Choroid plexus epithelial cell (primary cell): ENCODE measurements at places on chromosomes 16 and 17.

GRCh38 chr17:57925361-57925990 is 29.7 kb downstream of the CUEDC1 start:
- DNase-seq = no peak

DNA sequence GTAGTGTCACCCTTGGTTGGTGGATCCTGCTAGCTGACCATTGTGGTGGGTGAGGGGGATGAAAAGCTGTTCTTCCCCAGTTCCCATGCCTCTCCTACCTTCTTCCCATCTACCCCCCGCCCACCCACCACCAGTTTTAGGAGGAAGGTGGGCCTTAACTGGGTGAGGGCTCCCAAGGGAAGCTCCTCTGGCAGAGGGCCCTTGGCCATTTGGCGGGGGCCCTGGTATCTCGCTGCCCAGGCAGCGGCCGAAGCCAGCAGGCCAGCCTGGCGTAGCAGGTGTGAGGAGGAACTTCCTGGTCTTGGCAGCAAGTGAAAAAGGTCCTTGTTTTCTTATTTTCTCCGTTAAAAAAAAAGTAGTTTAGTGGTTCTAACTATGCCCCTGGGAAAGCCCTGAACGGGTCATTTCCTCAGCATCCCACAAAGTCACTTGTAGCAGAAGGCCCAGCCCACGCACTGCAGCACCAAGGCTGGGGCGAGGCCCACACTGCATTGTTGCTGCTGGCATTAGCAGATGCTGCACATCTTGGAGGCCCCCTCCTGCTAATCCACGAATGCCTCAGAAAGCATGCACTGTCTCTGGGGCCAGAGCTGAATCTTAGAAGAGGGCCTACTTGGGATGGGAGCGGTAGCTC is 72.5 kb downstream of the MPRIP start:
- DNase-seq = no peak

- no peak for DNase-seq
Measured at GRCh38 chr17:21382560-21383495, 6.7 kb downstream of the KCNJ12 start.

GRCh38 chr16:48197294-48197693 is 41.5 kb upstream of the ABCC12 start:
- DNase-seq = no peak

- DNase-seq = no peak
Measured at GRCh38 chr17:58702045-58702476, 9.7 kb downstream of the RAD51C start.

- DNase-seq = no peak
Measured at GRCh38 chr17:57260325-57261083, 4.2 kb downstream of the MSI2 start.

- DNase-seq = no peak
Measured at GRCh38 chr17:9120471-9120870, 99.2 kb downstream of the NTN1 start.

DNA sequence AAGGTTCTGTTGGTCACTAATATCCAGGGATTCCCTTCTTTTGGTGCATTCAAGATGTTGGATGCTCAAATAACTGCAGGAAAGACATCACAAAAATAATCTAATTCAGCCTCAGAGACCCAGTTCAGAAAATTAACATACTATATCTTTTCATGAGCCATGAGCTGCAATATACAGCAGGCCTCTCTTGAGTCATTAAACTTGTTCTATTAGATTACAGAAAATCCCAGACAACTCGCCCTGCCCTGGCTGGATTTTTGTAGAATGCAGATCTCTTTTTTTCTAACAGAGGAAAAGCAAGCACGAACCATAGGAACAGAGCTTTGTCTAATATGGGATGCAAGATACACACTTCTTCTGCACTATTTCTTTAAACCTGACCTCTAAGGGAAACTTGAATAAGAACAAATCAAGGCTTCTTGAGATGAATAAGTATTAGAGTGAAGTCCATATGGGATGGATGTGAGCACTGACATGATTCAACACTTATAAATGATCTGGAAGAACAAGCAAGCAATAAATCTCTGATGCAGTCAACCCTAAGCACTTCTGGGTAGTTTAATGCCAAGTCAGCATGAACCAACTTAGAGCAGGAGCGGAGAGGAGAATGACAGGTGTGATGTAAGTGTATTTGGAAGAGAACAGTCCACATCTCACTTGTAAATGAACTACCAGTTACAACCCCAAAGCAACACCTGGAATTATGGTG is 70.7 kb upstream of the GNAO1 start:
- DNase-seq = no peak

DNA sequence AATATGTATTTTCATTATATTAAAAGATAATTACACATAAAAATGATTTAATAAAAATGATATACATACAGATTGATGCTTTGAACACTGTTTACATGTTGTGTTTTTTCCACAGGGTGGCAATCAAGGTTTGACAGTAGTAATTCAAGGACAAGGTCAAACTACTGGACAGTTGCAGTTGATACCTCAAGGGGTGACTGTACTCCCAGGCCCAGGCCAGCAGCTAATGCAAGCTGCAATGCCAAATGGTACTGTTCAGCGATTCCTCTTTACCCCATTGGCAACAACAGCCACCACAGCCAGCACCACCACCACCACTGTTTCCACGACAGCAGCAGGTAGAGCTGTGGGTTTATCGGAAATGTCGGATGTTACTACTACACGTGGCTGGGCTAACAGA is 52.2 kb downstream of the C17orf58 start:
- no peak for DNase-seq

DNA sequence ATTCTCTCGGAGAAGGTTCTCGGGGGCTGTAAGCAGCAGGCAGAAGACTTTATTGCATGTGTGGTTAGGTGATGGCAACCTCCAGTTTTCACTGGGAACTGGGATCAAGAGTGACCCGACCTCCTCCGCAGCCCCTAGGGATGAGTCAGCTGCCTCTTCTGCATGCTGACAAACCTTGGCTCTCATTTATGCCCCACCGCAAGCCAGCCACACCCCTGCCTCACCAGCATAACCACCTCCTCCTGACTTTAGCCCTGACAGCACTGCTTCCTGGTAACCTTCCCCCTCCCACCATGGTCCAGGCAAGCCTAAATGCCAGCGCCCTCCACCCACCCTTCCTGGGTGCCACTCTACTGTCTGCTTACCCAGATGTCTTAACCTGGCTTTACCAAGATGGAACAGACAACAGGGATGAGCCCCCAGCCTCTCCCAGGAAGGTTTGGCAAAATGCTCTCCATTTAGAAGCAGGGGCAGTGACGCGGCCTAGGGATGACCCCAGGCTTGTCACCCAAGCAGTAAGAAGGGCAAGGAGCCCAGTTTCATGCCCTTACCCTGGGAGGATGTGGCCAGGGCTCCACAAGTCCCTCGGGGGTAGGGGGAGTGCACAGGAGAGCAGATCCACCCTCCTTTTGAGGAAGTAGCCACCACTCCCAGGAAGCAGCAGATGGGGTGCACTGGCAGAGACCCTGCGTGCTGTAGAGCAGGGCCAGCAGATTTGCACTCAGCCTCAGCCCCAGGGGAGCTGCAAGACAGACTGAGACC is 73.5 kb downstream of the GOSR1 start:
- no peak for DNase-seq

DNA sequence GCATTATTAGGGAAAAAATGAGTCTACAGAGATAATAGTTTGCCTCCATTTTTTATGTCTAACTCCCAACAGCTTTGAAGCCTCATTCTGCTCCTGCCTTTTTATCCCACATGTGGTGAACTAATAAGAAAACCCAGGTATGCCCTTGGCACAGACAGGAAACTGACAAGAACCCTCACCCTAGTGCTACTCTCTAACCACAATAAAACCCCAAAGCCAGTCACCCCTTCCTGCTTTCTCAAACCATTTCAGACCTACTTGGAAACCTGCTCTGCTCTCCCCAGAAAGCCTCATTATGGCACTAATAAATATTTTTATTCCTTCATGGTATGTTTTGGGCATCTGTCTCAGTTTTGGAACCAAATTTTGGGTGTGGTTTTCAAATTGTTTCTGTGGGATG is 3.9 kb upstream of the MARVELD3 start:
- no peak for DNase-seq

DNA sequence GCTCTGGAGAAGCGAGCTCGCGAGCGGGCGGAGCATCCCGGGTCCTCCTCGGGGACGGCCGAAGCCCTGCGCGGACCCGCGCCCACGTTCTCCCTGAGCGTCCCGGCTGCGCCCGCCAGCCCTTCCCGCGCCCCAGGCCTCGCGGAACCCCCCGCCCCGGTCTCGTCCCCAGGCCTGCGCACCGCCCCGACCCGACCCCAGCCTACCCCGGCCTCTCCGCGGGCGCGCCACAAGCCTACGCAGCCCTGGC is 159 bp downstream of the USP36 start:
- DNase-seq = no peak

DNA sequence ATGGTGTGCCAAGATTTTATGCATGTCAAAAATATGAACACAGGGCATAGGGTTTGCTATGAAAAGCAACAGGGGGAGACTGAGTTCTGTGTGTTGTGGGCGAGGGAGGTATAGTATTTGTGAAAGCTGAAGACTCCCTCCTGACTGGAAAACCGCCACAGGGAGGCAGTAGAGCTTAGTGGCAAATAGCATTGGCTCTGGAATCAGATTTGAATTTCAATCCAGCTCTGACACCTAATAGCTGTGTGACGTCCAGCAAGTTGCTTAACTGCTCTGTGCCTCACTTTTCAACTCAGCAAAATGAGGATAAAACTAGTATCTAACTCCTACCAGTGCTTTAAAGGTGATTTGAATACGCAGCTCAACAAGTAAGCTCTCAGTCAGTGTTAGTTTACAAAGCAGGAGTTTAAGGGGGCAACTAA is 22.0 kb downstream of the KPNA2 start:
- peak; percentile 72 for DNase-seq

DNA sequence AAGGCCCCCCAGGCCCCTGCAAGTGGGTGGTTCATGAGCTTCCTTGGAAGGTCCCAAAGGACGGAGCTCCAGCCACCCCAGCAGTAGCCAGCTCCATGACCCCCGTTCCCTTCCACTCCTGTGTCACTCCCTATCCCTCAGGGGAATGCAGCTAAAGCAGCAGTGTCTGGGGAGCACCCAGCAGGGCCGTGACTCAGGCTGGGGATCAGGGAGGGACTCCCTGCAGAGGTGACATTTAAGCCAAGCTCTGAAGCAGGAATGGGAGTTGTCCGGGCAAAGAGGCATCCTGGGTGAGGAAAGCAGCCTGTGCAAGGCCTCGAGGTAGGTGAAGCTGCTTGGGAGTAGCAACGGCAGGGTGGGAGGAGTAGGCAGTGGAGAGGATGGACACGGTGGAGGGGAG is 11.1 kb upstream of the NPTX1 start:
- DNase-seq = no peak

DNA sequence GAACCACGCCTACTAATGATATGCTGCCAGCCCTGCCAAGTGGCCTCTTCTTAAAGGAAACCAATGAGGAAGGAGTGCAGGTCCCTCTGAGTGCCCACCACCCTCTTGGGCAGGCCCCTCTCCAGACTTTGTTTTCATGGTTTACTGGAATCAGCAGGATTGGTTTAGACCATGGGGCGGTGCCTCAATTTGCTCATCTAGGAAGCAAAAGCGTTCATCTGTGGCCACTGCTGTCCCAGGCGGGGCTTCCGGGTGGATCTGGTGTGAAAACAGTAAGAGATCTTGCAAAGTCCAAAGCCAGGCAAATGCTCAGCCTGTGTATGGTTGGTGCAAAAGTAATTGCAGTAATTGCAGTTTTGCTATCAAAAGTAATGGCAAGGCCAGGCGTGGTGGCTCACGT is 71.3 kb downstream of the AMFR start:
- no peak for DNase-seq

- peak; percentile 82 for DNase-seq
Measured at GRCh38 chr17:65198653-65199382, 61.6 kb downstream of the RGS9 start.

- DNase-seq = no peak
Measured at GRCh38 chr17:4982305-4982704, 5.2 kb downstream of the CAMTA2 start.

DNA sequence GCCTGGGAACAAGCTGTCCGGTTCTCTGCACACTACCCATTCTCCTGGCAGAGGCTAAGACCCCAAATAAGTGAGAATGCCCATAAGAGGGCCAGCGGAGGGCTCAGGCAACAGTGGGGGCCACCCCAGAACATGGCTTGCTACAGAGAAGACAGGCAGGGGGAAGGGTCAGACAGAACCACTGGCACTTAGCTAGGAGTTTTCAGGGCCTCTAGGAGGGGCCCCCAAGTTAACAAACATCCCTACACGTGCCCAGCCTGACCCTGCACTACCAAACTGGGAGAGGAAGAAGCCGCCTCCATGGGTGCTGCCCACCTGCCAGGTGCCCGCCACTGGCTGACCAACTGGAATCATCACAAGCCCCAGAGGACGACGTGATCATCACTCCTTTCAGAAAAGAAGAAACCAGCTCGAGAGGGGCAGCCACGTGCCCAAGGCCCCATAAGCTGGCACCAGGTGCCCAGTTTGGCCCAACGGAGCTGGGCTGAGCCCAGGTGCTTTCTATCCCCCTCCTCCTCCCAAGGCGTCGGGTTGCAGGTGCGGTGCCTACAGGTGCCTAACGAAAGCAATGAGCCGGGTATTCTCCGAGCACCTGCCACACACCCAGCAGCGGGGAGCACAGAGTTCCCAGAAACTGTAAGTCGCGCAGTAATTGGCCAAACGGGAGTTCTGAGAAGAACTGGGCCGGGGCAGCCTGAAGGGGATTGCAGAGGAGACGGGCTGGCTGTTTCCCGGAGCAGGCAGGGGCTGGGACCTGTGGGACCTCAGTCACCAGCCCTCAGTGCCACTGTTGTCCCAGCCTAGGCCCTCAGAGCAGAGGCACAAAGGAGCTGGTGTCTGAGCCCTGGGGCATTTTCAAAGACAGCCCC is 13.2 kb downstream of the RPH3AL start:
- no peak for DNase-seq

DNA sequence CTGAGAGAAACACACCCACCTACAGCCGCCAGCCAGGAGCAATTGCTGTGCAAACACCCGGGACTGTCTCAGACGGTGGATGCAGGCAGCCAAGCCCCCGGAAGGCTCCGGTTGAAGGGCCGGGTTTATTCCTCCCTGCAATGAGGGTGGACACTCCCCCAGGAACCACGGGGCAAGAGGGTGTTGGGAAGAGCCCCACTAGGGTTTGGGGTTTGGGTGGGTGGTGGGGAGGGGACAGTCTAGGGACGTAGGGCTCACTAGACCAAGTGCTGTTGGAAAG is 19.2 kb downstream of the JPH3 start:
- DNase-seq = no peak

DNA sequence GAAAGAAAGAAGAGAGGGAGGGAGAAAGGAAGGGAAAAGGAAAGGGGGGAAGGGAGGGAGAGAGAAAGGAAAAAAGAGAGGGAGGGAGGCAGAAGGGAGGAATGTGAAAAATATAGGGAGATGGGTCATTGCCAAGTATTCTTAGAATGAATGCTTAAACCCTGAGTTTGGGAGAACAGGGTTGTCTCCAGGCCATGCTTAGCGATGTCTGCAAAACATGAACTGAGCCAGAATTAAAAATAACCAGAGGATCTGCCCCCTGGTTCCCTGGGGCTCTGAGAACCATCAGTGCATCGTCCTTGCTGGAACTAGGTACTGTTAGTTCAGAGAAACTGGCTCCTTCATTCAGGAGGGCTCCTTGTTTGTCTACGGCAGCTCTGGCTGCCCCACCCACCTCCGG is 170.4 kb downstream of the IRX5 start:
- DNase-seq = no peak

GRCh38 chr16:75392906-75393305 is 40.4 kb downstream of the CFDP1 start:
- DNase-seq = no peak
